Panc1 (cell line): ENCODE measurements at places on chromosomes 7 and 10.

DNA sequence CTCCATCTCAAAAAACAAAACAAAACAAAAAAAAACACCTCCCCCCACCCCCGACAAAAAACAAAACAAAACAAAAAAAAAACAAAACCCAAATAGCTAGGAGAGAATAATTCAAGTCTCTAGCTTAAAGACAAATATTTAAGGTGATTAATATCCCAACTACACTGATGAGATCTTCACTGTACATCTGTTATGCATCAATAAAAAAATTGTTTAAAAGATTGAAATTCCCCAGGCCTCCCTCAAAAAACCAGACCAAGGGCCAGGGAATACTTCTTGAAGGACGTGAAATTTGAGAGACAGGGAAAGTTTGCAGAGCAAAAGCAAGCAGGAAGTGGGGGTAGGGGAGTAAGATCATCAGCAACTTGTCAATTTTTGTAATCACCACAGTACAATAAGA lies 232.6 kb downstream of the REEP3 start:
- H3K4me3 ChIP-seq: no peak overlapping the region
- no peaks in the 10 kb centered on the region for H3K4me1 ChIP-seq
- no peak for DNase-seq
- H3K27ac ChIP-seq: no peak overlapping the region

GRCh38 chr10:65323802-65324201 lies 1602.0 kb upstream of the LRRTM3 start:
- no peaks in the 10 kb centered on the region for H3K36me3 ChIP-seq
- DNase-seq: no peak
- no peak overlapping the region for H3K27ac ChIP-seq
- H3K4me1 ChIP-seq: no peaks in the 10 kb centered on the region

GRCh38 chr10:33732161-33732680 lies 397.8 kb upstream of the NRP1 start:
- DNase-seq: no peak
- no peak overlapping the region for H3K4me3 ChIP-seq
- H3K27ac ChIP-seq: no peak overlapping the region
- no peaks in the 10 kb centered on the region for H3K36me3 ChIP-seq
- no peaks in the 10 kb centered on the region for H3K27me3 ChIP-seq

GRCh38 chr7:139902436-139903102 lies 73.5 kb downstream of the TBXAS1 start:
- H3K27ac ChIP-seq: no peak overlapping the region
- no peaks in the 10 kb centered on the region; the same call in 1 of the 2 replicates for H3K4me1 ChIP-seq
- H3K36me3 ChIP-seq: no peaks in the 10 kb centered on the region
- H3K4me3 ChIP-seq: no peak overlapping the region

GRCh38 chr10:50394832-50395231 lies 143.5 kb upstream of the ASAH2 start:
- H3K36me3 ChIP-seq: no peaks in the 10 kb centered on the region
- H3K4me3 ChIP-seq: no peak overlapping the region
- DNase-seq: no peak

DNA sequence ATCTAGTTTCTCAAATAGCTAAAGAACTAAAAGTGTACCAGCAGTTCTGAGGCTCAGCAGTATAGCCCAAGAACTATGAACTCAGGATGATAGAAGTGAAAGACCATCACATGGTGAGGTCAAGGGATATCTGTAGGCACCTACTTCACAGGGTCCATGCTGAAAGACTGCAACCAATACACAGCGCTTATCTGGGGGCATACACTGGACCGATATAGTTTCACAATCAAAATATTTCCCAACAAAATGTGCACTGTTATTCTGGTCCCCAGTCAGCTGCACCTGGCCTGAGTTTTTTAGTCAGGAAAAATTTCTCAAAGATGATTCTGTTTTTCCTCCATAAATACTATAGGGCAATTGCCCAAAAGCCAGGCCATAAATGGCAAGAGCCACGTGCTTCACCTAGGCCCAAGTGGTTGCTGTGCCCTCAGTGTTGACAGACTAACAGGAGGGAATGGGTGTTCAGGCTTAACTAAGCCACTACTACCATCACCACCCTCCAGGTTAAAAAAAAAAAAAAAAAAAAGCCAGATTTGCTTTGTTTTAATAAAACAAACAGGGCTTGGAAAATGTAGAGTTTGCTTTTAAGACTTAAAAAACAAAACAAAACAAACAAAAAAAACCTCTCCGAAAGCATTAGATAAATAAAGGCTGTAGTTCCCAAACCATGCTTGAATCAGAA lies 58.5 kb downstream of the OGDH start:
- H3K4me3 ChIP-seq: no peak overlapping the region
- H3K27ac ChIP-seq: no peak overlapping the region
- no peak for DNase-seq
- no peaks in the 10 kb centered on the region for H3K27me3 ChIP-seq
- H3K4me1 ChIP-seq: no peaks in the 10 kb centered on the region

DNA sequence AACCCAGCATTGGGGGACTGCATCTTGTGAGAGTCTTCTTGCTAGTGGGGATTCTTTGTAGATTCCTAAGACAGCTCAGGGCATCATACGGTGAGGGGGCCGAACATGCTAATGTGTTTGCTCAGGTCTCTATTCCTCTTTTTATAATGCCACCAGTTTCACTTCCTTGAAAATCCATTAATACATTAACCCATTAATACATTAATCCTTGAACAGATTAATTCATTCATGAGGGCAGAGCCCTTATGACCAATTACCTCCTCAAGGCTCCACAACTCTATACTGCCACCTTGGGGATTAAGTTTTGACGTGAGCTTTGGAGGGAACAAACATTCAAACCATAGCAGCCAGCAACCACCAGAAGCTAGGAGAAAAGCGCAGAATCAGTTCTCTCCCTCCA lies 67.2 kb upstream of the POT1 start:
- H3K4me3 ChIP-seq: no peak overlapping the region
- H3K4me1 ChIP-seq: peaks cover 2% of the 10 kb centered on the region; the same call in 1 of the 2 replicates
- H3K27ac ChIP-seq: no peak overlapping the region
- DNase-seq: peak; percentile 5

- no peak overlapping the region for H3K4me3 ChIP-seq
- DNase-seq: no peak
- H3K27me3 ChIP-seq: no peaks in the 10 kb centered on the region; the same call in 1 of the 2 replicates
These were observed 2.7 kb upstream of the HYCC1 start for GRCh38 chr7:23016345-23017253.
